ENCODE measurements at places on chromosomes 5 and 9.

GRCh38 chr9:6471231-6471850 is 58.3 kb downstream of the UHRF2 start:
- no peak for DNase-seq

- DNase-seq = peak; percentile 25
Measured at GRCh38 chr5:114362197-114362976, 517 bp downstream of the KCNN2 start.

DNA sequence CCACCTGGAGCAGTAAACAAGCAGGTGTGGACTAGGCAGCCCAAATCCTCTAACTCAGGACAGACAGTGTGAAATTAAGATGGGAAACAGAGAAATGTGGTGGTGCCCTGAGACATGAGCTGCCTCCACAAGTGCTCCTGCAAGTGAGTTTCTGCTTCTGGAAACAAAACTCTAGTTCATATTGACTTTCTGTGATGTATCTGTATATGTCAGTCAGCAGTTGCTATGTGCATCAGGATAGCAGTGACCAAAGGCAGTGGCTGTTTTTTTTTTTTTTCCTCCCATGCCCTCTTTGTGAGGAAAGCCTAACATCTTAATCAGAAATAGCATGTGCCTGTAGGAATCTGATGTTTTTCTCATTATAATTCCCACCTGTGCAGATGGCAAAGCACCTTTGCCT is 318.4 kb upstream of the SEMA6A start:
- DNase-seq = no peak

GRCh38 chr9:109315480-109316206 is 5.2 kb downstream of the EPB41L4B start:
- no peak for DNase-seq

DNA sequence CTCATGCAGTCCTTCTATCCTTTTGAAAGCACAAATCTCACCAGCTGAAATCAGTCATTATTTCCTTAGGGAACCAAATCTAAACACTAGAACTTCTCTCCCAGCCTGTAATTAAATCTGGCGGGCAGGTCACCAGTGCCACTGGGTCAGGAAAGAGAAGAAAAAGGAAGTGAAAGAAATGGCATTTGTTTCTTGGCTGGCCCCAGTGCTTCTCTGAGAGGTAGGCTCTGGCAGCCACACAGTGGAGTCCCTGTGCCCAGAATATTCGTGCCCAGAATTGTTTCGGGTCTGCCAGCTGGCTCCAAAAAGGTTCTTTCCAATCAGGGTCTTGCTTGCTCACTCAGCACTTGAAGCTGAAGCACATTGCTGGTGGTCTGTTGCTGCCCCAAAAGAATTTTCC is 133.9 kb upstream of the MTAP start:
- no peak for DNase-seq

DNA sequence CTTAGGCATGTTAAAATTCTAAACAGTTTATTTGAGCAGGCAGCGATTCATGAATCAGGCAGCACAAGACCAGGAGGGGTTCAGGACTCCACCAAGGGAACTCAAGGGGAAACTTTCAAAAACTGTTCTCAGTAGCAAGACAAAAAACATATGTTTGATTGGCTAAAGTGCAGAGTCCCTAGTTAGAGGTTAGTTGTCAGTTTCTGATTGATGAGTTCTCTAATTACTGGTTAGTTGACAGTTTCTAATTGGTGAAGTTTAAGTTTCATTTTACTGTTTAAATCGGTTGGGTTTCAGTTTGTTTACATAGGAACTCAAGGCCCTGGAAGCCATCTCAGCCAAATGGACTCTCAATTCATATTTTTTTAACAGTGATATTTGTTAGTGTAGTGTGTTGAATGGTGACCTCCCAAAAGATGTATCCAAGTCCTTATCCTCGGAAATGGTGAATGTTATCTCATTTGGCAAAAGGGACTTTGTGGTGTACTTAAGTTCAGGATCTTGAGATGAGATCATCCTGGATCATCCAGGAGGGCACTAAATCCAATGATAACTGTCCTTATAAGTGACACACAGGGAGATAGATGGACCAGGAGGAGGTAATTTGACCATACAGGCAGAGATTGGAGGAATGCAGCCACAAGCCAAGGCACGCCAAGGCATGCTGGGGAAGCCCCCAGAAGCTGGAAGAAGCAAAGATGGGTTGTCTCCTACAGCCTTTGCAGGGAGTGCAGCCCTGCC is 219.2 kb upstream of the RAI14 start:
- no peak for DNase-seq

DNA sequence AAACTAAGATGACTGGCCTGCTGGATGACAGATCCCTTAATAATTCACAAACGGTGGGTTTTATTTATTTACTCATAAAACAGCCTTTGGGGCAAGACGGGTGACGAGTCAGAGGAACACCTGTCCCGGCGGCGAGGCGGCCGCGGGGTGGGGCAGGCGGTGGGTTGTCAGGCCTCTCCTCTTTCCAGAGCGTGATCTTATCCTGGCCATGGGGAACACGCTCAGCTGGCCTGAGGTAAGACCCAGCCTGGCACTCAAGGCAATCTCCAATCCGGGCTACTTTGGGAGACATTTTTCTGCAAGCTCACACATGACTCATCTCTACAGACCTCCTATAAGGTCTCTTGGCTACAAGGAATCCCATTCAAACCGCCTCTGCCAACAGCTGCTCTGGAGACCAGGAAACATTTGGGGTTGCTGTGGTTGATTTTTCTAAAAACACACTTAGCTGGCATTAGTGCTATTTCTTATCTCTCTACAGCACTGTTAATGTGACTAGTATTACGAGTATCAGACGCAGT is 6.3 kb downstream of the RAPGEF1 start:
- peak; percentile 64 for DNase-seq

- DNase-seq = no peak
Measured at GRCh38 chr5:383066-383465, 59.9 kb upstream of the EXOC3 start.

- no peak for DNase-seq
Measured at GRCh38 chr5:56800186-56800585, 15.2 kb upstream of the MAP3K1 start.

DNA sequence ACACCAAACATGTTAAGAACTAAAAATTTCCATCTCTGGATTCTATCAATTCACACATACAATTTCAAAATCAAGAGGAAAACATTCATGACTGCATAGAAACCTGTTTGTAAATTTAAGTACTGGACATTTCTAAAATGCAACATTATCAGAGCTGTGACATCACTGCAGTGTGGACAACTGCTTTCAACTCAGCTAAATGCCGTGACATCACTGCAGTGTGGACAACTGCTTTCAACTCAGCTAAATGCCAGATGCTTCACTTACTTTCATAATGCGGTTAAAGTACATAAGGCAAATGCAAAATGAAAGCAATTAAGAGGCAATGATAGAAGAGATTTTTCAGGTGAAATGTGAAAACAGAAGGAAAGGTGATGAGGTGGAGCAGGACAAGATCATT is 161.5 kb downstream of the ARL15 start:
- DNase-seq = no peak

DNA sequence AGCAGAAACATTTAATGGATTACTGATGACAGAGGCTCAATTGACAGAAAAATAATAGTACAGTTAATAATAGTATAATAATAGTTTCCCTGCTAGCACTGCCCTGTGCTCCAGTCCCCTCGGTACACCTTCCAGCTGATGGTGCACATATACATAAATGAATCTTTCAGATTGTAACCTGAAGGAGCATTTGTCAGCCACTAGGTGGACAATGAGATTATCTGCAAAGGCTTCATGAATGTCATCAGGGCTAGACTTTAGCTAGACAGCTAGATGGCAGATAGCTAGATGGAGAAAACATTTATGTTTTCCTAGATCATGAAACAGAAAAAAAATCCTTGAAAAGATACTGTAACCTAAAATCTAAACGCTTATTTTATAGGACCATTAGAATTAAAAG is 304.4 kb upstream of the SMC2 start:
- DNase-seq = no peak

GRCh38 chr5:58048185-58048925 is 411.5 kb downstream of the PLK2 start:
- no peak for DNase-seq

DNA sequence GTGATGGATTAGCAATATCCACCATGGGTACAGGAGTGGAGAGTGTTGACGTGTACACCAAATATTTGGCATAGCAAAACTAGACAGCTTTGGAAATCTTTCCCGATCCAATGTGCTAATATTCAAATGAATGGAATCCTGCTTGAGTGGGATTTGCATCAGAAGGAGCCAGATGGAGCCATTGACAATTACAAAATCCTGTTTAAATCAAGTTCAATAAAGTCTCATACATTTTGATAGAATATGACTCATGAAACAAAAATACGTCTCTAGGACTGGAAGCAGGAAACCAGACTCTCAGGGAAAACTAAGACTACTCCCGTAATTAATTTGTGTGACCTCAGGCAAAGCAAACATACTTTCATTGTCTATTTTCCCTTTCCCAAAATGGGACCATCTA is 13.0 kb downstream of the TNC start:
- DNase-seq = no peak

DNA sequence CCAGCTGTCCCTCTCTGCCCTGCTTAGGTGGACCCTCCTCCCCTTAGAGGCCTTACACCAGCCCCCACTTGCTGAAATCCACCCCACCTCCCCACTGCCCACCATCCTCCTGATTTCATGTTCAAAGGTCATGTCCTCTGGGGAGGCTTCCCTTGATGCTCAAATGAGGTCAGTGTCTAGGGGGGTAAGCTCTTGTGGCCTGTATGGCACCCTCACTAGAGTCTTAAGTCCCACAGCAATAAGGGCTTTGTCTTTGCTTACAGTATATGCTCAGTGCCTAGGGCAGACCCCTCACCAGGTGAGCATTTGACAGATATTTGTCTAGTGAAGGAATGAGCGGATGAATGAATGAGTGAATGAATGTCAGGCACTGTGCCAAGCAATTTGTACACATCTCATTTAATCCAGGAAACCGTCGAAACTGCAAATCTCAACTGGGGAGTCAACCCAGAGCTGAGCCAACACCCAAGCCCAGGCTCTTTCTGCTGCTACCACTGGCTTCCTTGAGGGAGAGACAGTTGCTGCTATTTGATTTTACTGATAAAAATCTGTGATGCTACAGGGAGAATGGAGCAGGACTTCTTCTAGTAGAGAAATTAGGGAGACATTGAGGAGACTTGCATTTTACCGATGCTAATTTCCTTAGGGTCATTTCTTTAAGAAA is 101.9 kb downstream of the IQGAP2 start:
- no peak for DNase-seq

DNA sequence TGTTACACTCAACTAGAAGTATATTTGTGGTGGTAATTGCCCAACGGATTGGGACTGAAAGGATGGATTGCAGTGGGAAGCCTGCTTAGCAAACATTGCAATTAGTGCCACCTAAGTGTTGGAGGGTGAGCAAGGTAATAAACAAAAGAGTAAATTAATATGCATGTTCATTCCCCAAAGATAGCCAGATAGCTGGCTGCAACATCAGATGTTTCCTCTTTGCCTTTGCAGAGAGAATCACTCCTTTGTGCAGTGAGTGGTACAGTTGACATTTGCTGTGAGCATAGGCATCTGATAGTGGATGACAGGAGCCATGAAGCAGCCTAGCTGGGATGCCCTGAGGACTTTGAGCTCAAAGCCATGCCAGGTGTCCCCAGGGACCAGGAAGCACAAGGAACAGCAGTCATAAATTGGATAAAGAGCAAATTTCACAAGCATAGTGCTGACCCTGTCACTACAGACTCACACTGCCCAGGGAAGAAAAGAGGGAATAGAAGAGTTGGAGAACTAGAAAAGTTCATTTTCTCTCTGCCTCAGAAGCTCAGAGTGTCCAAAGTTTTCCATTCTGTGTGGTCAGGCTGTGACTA is 336.1 kb upstream of the SLC30A5 start:
- DNase-seq = no peak

DNA sequence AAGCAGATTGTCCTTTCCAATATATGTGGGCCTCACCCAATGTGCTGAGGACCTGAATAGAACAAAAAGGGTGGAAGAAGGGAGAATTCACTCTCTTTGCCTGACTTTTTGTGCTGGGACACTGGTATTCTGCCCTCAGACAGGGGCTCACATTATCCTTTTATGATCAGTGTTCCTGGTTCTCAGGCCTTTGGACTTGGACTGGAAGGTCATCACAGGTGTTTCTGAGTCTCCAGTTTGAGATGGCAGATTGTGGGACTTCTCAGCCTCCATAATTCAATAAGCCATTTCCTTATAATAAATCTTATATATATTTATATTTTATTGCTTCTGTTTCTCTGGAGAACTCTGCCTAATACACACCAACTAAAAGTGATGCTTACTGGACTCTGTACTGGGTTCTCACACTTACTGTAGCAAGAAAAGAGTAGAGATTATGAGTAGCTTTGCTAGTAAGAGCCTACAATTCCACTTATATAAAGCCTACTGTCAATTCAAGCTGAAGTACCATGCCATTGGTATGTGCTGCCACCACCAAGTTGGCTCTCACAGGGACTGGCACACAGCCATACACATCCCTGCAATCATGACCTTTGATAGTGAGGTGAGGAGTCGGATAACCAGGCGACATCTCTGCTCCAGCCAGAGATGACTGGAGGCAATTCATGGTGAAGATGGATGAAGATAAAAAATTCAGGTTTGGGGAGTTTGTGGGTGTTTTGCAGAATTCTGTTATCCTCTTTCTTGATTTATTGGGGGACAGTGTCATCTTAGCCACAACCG is 130.7 kb upstream of the NR3C1 start:
- no peak for DNase-seq

DNA sequence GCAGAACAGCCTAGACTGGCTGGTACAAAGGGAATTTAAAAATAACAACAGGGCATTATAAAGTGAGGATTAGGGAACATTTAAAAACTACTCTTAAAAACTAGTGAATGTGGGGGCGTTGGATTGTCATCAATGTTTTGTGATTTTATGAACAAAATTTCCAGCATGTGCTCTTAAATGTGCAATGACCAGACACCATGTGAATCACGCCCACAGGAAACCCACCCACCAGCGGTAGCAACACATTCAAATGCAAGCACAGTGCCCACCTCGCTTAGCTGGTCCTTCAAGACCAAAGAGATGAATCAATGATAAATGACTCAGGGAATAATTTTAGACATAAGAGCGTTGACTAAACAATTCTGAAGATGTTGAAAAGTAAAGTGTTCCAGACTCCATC is 40.9 kb downstream of the S1PR3 start:
- DNase-seq = no peak

DNA sequence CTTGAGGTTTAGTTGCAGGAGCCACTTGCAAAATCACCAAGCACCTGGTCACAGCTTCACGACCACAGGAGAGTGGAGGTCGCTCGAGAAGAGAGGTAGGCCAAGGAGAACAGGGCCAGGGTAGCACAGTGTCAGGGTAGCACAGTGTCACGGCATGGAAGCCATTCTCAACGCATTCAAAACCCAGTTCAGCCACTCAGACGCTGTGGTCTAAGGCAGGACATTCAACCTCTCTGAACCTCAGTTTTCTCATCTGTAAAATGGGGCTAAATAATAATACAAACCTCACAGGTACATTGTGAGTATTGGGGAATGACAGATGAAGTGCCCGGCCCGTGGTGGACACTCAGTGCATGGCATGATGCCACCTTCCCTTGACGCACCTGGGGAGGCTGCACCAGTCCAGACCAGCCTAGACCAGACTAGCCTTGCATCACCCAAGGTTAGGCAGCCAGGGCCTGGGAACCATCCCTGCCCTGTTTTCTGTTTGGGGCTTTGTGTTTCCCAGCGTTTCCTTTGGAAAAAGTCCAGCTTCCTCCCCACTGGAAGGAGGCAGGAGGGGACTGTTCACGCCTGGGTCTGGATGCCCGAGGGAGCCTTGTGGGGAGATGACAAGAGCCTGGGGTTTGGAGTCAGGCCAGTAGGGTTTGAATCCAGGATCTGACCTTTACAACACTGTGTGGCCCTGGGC is 7.8 kb upstream of the LMX1B start:
- DNase-seq = no peak

GRCh38 chr5:148379340-148379739 is 4.4 kb upstream of the FBXO38 start:
- no peak for DNase-seq

GRCh38 chr5:145921211-145921610 is 15.2 kb upstream of the SH3RF2 start:
- DNase-seq = no peak

Measured in activated T-cell treated with anti-CD3 and anti-CD28 coated beads, Interleukin-2, amount 50 U/mL, for 24 hours (primary cell).